ENCODE measurements at places on chromosomes 5 and 9.

DNA sequence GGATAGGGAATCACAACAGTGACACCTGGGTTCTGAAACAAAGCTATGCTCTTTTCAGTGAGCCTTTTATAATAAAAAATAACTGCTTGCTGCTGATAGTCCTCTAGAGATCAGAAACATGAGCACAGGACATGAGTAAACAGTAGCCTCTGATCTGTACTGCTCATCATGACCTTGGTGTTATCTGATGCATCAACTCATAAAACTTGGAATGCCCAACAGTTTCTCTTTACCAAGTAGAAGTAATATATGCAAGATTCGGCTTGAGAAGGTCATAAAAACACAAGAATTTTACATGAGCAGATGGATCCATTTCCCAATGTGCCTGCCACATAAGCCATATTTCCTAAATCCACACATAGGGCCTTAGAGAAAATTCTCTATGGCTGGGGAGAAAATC is 318.3 kb upstream of the GRAMD2B start:
- DNase-seq: no peak

DNA sequence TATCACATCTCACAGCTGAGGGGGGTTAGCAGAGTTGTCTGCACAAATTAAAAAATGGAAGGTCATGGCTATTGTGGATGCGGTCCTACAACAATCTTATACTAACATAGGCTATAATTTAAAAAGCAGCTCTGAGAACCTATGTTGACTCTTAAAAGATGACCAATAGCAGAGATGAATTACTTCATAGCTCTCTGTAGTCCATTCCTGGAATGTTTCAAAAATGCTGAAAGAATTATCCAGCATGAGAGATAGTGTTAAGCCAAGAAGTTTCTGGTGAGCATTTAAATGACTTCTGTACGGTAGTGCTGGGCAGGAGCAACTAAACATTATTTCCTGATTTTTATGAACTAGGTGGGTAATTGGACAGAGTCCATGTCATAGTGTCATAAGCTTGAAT is 218.2 kb upstream of the NUDT12 start:
- no peak for DNase-seq

GRCh38 chr9:129552064-129552463 is 68.8 kb downstream of the C9orf50 start:
- no peak for DNase-seq

DNA sequence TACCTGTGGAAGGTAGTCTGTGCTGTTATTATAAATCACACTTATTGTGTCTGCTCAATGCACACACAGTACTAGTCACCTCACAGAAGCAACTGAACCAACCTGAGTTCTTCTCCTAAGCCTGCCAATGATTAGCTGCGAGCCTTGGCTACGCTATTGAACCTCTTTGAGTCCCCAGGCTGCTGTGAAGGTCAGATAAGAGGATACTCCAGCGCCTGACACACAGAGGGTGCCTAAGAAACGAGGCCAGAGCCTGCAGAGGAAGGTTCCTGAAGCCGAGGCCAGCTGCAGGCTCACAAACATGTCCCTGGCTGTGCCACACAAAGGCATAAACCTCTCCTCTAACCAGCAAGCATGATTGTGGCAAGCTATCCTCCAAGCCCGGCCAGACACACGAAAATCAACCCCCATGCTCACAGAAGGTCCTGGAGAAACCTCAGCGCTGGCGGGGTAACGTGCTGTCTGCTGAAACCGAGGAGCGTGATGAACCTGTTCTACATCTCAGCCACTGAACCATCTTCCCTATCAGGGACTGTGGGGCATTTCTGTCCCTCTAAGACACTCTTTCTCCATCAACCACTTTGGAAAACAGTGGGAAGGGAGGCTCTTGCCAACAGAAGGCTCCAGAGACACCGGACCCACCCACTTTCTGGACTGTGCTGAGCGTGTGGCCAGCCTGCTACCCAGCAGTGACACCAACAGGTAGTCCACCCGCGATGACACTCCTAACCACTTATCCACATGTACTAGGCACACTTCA is 53.2 kb upstream of the SLC25A51 start:
- DNase-seq: no peak

DNA sequence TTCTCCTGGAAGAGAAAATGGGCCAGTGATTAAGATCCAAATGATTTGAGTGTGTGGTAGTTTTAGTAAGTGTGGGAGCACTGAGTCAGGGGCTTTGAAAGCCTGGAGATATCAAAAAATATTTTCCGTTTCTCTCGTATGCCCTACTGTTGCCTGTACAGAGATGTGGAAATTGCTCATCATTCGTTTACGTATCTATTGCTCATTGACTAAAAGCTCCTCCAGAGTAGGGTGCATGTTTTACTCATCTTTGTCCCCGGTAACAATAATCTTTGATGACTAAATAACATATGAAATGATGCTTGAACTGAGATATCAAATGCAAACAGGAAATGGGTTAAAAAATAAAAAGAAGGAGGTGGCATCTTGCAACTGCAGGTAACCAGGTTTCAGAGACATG is 114.2 kb upstream of the FST start:
- no peak for DNase-seq

DNA sequence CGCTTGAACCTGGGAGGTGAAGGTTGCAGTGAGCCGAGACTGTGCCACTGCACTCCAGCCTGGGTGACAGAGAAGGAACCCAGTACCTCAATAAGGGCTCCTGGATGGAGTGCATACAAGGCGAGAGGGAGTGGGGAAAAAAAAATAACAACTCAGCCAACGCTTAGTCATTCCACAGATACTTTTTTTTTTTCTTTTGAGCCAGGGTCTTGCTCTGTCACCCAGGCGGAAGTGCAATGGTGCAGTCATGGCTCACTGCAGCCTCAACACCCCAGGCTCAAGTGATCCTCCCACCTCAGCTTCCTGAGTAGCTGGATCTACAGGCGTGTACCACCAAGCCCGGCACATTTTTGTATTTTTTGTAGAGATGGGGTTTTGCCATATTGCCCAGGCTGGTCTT is 59.5 kb upstream of the GGTA1 start:
- DNase-seq: no peak

- DNase-seq: no peak
Observed at GRCh38 chr5:151144275-151144674, 13.3 kb downstream of the ANXA6 start.
